NCI-H526 (cell line): ENCODE measurements at places on chromosomes 11 and 22.

DNA sequence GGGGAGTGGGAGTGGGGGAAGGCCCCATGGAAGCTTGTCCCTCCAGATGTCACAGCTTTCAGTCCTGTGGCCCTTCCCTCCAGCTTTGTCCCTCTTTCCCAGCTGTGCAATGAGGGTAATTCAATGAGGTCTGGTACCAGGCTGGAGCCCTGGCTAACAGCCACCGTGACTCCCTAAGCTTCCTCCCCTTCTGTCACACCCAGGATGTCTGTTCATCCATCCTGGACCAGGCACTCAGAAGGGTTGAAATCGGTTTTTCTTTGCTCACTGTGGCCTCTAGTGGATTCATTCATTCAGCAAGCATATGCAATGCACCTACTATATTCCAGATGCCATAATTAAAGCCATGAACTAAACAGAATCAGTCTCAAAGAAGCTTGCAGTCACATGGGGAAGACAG, 38.7 kb downstream of the SYT13 start:
- no peak for DNase-seq

DNA sequence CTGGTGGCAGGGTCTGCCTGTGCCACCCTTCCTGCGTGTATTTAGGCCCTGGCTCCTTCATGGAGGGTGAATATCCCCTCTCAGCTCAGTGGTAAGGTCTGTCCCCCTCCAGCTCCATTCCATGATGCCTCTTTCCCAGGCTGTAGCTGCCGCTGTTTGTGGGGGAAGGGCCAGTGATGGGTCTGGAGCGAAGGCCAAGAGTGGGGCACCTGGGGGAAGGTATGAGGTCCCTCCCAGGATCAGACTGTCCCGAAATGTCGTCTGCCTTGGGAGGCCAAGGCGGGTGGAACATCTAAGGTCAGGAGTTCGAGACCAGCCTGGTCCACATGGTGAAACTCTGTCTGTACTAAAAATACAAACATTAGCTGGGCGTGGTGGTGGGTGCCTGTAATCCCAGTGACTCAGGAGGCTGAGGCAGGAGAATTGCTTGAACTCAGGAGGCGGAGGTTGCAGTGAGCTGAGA, 1.1 kb downstream of the CD151 start:
- no peak for DNase-seq

- no peak for DNase-seq
Observed at GRCh38 chr11:99555486-99555885, 534.7 kb downstream of the CNTN5 start.

DNA sequence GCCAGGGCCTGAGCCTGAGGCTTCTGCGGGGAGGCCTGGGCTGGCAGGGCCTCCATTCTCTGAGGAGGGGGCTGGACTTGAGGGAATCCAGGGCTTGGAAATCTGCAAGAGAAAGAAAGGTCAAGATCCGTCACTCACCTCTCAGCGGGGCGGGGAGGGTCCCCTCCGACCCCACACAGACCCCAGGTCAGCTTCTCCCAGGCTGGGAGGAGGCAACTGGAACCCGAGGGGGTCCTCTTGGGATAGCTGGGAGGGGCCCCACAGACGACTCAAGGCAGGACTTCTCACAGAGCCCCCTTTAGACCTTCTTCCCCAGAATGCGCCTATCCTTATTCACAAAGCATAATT, 11.0 kb downstream of the TNKS1BP1 start:
- no peak for DNase-seq

GRCh38 chr11:91243051-91243450, 981.6 kb upstream of the FAT3 start:
- DNase-seq, result no peak

DNA sequence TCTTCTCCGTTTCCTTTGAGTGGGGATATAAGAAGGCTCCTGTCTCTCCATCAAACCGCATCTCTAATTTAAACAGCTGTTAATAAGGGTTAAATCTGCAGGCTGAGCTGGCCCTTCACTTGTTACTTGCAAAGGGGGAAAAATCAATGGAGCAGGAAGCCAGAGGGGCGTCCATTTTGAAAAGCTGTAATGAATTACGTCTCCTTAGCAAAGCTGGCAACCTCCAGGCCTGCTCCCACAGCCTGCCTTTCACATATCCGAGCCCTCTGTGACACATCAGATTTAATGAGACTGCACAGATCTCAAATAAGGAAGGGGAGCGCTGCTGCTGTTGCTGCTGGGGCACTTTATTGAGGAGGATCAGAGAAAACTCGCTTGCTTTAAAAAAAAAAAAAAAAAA, 320.8 kb downstream of the BLID start:
- DNase-seq, result no peak

DNA sequence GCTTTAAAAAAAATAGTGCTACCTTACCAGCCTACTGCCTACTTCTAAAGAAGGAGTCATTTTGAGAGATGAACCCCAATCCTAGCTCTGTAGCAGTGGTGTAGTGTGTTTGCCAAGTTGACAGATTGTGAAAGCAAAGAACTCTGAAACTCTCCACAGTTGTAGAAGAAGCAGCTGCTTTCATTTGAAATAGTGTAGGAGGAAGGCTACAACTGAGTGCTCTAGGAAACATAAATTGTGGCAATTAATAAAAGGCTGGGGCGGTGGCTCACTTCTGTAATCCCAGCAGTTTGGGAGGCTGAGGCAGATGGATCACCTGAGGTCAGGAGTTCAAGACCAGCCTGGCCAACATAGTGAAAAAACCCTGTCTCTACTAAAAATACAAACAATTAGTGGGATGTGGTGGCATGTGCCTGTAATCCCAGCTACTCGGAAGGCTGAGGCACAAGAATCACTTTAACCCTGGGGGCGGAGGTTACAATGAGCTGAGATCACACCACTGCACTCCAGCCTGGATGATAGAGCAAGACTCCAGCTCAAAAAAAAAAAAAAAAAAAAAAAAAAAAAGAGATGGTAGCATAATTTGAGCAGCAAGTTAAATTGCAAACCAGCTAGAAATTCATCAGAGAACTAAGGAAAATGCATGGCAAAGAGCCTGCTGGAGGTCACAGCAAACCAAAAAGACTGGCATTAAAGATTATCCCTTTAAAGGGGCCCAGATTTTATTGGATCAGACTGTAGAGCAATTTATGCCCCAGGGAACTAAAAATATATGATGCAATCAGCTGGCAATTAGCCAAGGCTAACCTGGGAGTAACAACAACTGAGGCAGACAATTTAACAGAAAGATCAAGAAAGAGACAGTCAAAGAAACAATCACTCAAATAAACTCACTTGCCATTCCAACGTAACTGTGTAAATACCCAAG, 112.6 kb downstream of the LUZP2 start:
- no peak for DNase-seq

GRCh38 chr11:65548395-65548794, 9.8 kb downstream of the LTBP3 start:
- DNase-seq, result no peak

DNA sequence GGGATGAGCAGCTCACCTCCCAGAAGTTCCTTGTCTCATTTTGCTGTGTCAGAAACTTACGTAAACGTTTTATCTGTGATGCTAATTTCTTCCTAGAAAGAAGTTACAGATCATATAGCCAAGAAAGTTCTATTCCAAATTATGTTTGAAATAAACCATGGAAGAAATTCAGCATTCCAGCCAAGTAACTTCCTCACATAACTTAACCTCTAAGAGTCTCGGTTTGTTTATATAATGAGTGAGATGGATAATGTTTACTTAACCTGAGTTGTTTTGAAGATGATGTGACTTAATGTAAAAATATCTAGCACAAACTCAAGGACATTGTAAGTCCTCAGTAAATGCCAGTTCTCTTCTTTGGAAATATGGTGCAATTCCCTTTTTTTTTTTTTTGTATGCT, 8.9 kb upstream of the MUC15 start:
- no peak for DNase-seq
